HEK293T (cell line): ENCODE measurements at places on chromosomes 7 and 10.

GRCh38 chr7:138934861-138935260 lies 46.3 kb downstream of the KIAA1549 start:
- no peak for DNase-seq

- DNase-seq, result no peak
Measured at GRCh38 chr10:91566115-91566514, 66.8 kb downstream of the PPP1R3C start.

DNA sequence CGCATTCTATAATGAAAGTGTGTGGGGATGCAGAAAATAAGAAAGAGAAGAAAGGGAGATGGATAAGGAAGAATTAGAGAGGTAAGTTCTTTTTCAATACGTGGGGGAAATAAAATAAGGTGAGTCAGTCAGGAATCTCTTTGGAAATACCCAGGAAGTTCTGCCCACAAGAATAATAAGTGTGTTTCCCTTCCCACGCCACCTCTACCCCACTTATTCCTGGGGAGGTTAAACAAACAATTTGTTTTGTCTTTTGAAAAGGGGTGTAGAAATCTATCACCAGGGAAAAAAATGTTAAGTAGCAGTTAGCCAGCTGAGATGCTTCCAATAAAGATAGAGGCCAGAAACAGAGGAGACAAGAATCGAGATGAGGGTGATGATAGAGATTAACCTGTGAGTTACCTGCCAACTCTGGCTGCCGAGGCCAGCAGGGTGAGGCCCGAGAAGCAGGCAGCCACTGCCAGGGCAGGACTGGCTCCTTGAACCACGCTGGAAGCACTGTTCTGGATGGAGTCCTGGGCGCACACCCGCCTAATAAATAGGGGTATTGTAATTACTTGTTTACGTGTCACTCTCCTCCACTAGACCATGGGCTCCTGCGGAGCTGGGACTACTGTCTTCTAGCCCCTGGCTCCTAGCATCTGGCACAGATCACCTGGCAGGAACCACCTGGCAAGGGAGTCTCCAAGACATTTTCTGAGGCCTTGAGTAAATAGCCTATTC lies 191.3 kb downstream of the FGFR2 start:
- DNase-seq, result no peak

GRCh38 chr7:81430150-81430549 lies 339.7 kb downstream of the HGF start:
- DNase-seq, result peak; percentile 19

DNA sequence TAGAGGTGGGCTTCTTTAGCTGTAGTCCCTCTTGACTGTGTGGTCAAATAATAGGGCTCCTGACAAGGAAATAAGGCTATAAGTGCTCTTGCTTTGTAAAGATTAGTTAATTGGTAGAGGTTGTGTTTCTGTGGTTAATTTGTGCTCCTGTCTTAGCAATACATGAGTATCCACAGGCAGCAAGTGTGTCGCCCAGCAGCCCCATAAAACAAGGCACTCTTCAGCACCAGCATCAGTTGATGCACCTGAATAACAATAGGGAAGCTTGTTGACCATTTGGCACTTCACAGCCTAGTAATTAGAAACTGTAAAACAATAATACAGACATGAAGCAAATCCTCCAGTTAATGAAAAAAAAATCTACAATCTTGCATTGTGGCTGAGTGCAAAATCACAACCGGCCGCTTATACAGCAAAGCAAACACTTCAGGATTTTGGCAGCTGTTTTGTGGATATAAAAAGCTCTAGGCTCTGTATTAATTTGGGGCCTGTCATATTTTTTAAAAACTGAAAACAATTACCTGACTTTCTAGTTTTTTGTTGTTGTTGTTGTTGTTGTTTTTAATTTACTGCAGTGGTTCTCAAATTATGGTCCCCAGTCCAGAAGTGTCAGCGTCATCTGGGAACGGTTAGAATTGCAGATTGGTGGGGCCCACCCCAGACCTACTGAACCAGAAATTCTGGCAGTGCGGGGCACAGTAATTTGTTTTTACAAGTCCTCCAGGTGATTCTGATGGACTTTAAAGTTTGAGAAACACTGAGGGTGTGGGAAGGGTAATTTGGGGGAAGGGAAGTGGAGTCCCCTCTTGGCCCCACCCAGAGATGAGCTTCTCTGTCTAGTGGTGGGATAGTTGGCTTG lies 56.8 kb downstream of the AUTS2 start:
- DNase-seq, result no peak

DNA sequence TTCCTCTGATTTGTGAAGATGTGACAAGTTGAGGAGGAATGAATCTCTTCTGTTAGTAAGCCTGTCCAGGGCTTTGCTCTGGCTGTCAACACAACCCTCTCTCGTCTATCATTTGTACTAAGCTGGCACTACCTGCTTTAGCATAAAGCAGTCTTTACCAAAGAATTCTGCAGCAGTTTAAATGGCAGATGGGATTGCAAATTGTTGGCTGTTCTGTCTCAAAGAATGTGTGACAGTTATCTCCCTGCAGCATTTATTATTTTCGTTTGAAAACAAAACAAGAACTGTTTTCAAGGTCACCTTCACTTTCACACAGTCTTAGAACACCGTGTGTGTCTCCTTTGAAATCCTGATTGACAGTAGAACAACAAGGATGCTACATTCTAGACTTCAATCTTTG lies 4.8 kb upstream of the LAMB1 start:
- DNase-seq, result no peak

GRCh38 chr7:133309333-133309732 lies 56.5 kb downstream of the EXOC4 start:
- no peak for DNase-seq

GRCh38 chr7:1041551-1042491 lies 2.5 kb upstream of the GPR146 start:
- no peak for DNase-seq

- DNase-seq, result no peak
Measured at GRCh38 chr7:74183142-74183541, 9.0 kb downstream of the EIF4H start.

DNA sequence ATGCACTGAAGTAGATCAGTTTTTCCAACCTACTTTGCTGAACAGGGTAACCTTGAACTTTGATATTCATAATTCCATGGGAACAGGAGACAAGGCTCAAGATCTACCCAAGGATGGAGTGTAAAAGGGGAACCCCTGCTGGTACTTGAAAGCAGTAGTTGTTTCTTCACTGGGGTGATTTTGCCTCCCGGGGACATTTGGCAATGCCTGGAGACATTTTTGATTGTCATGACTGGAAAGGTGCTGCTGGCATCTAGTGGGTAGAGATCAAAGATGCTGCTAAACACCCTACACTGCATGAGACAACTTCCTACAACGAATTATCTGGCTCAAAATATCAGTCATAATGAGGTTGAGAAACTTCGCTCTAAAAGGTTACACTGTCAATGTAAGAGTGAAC lies 214.8 kb upstream of the CTBP2 start:
- no peak for DNase-seq
